ENCODE measurements at places on chromosomes 12 and 14. TPM values are rescaled to one million over a fixed set of nuclear protein-coding genes. Genes with fewer than 3 reads are reported as not detected.

DNA sequence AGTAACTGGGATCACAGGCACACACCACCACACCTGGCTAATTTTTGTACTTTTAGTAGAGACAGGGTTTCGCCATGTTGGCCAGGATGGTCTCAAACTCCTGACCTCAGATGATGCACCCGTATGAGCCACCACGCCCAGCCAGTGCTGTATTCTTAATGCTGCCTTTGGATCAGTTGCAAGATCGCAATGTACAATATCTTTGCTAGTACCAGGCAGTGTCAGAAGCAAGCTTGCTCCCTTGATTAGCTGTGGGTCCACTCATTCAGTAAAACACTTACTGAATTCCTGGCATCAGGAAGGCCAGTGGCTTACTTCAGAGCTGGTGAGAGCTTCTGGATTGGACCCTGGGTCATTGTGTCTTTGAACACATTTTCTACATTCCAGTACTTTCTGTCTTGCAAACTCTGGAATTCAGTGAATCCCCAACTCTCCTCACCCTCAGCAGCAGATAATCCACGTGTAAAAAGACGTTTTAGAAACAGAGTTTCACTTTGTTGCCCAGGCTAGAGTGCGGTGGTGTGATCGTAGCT is 1183.7 kb downstream of the AACS start:
- DNase-seq = no peak

GRCh38 chr12:126509572-126509971 is 1444.3 kb downstream of the AACS start:
- DNase-seq = no peak

DNA sequence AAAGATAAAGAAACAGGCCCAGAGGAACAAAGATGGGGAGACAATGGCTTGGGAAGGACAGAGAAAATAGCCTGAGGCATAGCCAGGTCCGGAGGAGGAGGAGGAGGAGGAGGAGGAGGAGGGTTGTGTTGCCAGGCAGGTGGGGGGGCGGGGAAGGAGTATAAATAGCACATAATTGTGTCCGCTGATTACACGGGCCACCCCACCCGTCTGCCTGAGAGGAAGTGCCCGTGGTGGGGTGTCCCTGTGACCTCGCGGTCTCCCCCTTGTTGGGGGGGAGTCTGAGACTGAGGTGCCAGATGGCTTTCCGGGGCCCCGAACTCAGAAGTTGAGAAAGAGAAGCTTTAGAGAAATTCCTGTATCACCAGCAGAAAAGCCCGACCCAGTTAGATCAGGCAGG is 1.9 kb upstream of the SP7 start:
- no peak for DNase-seq

GRCh38 chr14:37622231-37622923 is 26.9 kb downstream of the TTC6 start:
- no peak for DNase-seq

GRCh38 chr12:125340791-125341190 is 275.6 kb downstream of the AACS start:
- DNase-seq = no peak

- DNase-seq = no peak
Measured at GRCh38 chr12:117171499-117172162, 18.6 kb downstream of the FBXO21 start.

ARPC3 gene
- total RNA-seq = 466 TPM

KRT6C gene
- total RNA-seq = not detected

All from activated CD4-positive, alpha-beta memory T cell treated with anti-CD3 and anti-CD28 coated beads, Interleukin-2, amount 10 ng/mL, durations not matched to agents 7 days and 5 days (primary cell).